ENCODE measurements at places on chromosomes 12 and 14. TPM values are rescaled to one million over a fixed set of nuclear protein-coding genes. Genes with fewer than 3 reads are reported as not detected.

Gene MAP1LC3B2
- 0.76 TPM for total RNA-seq

Gene MGAT4C
- total RNA-seq = not detected

Gene ACOT6
- total RNA-seq = not detected

Gene STAB2
- total RNA-seq = not detected

Gene ZNF219
- 68.3 TPM for total RNA-seq

Gene SYCP3
- total RNA-seq = not detected

Gene TPH2
- not detected for total RNA-seq

DNA sequence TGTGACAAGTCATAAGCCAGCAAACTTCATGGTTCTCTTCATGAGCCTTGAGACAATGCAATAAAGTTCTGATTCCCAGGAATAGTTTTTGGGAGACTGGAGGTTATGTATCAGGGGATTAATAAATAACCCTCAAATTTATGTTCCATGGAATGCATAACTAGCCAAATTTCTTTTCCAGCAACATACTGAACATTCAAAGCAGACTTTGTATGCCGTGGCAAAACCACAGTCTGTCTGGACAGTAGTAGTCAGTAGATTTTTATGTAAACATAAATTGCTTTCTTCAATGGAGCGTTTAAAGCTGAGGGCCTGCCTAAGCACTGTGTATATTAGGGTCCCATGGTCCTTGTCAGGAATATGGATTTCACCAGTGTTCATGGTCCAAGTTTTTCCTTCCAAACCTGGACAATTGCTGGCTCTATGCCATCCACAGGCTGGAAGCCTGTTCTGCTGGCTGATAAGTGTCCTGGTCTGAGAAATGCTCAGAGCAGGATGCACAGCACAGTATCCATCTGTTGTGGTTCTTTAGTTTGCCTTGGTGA is 144.9 kb downstream of the SRGAP1 start:
- no peak for DNase-seq

GRCh38 chr14:96614481-96614881 is 112.3 kb downstream of the PAPOLA start:
- no peak for DNase-seq

GRCh38 chr12:68867606-68868005 is 59.6 kb downstream of the MDM2 start:
- DNase-seq = no peak

GRCh38 chr12:100672075-100672592 is 98.7 kb downstream of the GAS2L3 start:
- DNase-seq = no peak

- DNase-seq = no peak
These were observed 436 bp downstream of the ASB2 start for GRCh38 chr14:93975791-93976476.

GRCh38 chr14:85529803-85530574 is at the start of gene FLRT2:
Gene FLRT2, plus strand, starts transcription at chr14:85530144. Its CDS starts 91,371 bp downstream, at chr14:85621515.
- no peak for DNase-seq

DNA sequence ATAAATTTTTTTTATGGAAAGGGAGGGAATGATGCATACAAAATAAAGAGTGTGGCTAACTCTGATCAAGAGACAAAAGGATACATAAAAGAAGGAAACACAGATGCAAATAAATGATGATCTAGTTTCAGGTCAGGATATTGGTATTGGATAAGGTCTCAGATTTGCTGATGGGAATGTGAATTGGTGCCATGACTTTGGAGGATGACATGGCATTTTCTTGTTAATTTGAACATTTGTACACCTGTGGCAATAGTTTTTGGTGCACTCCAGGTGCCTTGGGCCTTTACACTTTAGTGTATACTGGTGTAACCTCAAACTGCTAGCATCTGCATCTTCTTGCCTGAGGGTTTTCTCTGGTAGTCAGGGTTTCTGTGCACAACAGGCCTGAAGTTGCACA is 279.3 kb downstream of the TMEM121 start:
- DNase-seq = no peak

DNA sequence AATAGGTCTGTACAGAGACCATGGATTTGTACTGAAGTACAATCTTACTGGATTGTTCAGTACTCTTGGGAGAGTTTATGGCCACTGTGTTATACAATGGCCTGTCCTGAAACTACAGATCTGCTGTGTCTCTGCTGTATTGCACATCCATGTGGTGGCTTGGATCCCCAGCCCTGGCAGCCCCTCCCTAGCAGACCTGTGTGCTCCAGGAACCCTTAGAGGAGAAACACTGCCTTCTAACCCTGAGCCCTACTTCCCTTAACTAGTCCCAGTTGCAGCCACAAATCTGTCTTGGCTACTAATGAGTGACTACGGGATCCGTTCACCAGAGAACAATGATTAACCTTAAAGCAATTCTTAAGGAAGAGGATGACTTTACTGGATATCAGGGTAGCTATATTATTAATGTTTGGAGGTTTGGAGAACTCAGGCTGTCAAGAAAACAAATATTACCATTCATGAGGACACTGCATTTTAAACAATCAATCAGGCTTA is 27.7 kb downstream of the RNF34 start:
- DNase-seq = no peak

DNA sequence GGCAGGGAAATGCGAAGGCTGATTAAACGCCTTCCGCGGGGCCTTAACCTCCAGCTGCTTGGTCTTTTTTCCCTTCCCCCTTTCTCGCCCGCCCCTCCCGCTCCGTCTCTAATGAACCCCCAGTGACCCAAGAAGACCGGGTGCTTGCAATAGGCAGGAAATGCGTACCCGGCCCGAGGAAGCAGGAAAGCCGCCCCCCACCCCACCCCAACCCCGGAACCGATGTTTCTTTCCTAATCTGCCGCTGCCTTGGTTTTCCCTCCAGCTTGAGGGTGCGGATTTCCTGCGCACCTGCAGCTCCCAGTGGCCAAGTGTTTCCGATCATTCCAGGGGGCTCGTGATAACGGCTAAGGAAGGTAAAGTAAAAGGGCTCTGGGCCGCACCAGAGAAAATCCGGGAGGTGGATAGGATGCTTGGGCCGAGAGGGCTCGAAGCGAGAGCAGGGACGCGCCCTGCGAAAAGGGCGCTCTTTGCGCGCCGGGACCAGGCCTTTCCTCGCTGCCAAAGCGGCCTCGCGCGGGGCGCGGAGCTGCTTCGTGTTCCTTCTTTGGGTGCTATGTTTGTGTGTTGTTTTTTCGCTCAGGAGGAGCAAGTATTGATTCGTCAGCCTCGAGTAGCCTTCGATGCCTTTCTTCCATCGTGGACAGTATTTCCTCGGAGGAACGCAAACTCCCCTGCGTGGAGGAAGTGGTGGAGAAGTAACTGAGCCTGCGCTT is 983 bp downstream of the MYF6 start:
- DNase-seq = no peak

- no peak for DNase-seq
These were observed 10.4 kb upstream of the RMST start for GRCh38 chr12:97452230-97452629.

DNA sequence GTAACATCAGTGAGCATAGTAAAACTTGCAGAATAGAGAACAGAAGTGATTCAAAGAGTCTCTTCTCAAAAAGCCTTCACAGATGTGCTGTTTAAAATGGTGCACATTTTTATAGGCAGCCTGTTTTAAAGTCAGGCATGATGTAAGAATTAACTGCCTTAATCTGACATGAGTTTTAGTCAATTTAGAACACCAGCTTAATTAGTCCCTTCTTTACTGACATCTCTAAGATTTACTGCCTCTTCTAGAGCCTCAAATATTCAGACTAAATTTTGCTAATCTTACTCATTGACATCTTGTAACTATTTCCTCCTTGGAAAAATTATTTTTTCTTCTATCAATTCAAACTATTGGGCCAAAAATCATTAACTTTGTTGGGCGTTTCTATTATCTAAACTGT is 782.5 kb downstream of the C12orf50 start:
- no peak for DNase-seq

DNA sequence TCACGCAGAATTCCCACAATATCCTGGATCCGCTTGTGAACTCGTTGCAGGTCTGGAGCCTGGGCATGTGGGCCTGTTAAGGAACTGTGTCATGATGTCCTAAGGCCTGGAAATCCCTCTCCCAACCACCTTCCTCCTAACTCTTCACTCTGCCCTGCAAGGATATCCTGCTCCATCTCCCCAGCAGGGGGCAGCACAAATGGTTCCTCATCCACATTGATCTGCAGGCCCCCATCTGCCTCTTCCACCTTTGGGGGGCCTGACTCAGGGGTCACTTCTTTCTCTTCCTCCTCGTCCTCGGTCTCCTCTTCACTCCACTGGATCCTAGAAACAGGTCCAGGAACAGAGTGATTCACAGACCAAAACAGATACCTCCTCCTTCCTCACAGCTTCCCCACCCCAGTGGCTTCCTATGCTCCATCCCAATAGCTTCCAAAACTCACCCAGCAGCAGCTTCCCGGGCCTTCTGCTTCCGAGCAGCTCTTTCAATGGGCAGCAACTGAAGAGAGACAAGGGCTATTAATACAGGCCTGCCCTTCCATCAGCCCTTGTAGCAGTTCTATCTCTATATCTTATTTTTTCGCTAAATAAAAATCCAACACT is 4.5 kb downstream of the NOP2 start:
- DNase-seq = no peak

GRCh38 chr12:114697243-114697716 is 13.3 kb upstream of the TBX3 start:
- no peak for DNase-seq

DNA sequence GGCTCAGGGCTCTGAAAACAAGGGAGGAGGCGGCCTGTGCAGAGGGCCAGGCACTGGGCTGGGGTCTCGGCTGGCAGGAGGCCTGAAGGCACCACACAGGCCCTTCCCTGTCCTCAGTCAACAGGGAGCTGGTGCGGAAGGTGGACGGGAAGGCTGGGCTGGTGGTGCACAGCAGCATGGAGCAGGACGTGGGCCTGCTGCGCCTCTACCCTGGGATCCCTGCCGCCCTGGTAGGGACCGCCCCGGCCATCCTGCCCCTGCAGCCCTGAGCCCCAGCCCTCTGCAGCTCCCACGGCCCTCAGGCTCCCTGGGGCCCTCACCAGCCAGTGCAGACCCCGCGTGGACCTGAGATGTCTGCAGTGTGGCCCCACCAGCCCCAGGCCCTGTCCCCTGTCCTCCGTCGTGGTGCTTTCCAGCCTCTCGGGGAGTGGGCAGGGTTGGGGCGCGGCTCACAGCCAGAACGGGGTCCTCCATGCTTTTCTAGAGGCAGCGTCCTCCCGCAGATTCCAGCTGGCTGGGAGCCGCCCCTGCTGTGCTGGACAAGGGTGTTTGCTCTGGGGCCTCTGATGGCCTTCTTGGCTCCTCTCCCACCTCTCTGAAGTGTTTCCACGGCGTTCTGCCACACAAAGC is 18.1 kb downstream of the ASPG start:
- no peak for DNase-seq

- DNase-seq = no peak
These were observed 156.1 kb downstream of the PTCSC3 start for GRCh38 chr14:36020120-36021029.

DNA sequence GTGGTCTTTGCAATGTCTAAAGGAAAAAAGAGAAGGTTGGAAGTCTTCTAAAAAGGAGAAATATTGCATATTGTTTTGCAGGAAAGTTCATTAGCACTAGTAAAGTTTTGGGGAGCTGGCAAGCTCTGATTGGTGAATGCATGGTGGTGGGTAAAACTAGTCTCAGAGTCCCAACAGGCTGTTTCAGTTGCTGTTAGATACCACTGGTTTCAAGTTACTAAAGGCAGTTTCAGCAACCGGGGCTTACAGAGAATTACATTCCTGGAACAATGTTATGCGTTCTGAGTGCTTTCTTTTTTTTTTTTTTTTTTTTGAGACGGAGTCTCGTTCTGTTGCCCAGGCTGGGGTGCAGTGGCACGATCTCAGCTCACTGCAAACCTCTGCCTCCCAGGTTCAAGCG is 208.2 kb downstream of the EPS8 start:
- DNase-seq = no peak

DNA sequence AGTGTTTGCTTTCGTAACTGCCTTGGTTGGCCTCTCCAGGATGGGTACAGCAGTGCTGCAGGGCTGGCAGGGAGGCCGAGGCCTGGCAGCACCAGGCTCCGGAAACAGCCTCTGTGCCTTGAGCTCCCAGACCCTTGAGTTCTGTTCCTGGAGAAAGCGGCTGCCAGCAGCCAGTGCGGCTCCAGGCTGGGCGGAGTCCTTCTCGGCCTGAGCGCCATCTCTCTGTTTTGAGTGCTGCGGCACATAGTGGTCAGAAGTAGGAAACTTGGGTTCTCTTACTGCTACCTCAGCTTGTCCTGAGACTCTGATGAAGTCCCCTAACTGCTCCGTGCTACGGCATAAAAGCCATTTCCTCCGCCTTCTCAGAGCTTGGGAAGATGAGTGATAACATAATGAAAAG is 65.9 kb downstream of the KCNA1 start:
- no peak for DNase-seq

GRCh38 chr12:124456652-124457152 is 110.7 kb downstream of the NCOR2 start:
- peak; percentile 66 for DNase-seq

DNA sequence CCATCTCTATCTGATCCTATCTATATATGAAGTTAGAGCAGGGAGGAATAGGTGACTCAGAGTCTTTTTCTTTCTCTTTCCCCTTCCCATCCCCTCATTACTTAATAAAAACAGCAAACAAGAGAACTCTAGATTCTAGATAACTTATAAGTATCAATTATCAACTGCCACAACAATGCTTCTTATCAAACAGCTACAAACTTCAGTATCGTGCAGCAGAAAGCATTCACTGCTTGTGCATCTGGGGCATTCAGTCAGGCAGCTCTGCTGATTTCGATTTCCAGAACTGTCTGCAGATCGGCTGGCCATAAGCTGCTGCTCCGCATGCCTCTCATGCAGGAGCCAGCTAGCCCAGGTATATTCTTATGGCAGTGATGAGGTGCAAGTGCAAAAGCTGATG is 19.4 kb downstream of the A2ML1 start:
- DNase-seq = no peak

GRCh38 chr12:44858226-44858855 is 17.8 kb downstream of the NELL2 start:
- no peak for DNase-seq

DNA sequence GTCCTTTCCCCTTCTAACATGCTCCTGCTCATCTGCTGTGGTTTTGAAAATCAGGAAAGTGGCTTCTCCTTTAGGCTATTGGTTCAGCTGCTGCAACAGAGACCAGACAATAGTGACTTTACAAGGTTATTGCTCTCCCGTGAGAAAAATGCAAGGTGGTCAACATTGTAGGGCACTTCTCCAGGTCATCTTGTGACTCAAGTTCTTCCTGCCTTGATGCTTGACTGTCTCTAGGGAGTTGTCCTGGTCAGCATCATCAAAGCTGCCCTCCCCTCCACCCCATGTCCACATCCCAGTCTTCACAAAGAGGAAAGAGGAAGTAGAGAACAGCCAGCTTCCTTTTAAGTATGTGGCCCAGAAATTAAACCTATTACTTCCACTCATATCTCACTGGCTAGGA is 3.9 kb upstream of the TMEM63C start:
- DNase-seq = no peak

DNA sequence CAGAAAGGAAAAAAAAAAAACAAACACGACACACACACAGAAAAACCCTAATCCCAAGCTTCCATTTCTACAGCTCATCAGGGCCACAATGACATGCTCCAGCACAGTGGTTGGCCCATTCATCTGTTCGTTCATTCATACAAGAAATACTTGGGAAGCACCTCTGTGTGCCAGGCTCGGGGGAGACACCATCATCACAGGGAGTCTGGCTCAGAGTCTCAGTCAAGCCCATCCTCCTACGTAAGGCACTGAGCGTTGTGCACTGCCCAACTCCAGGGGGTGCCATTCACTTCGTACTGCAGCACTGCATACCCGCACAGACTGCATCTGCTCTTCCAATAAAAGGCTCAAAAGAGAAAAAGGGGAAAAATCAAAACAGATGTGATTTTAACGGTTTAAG is 15.3 kb downstream of the VPS37B start:
- DNase-seq = no peak

GRCh38 chr12:66111605-66112004 is 18.9 kb downstream of the LLPH start:
- DNase-seq = no peak

GRCh38 chr14:96713426-96713825 is 83.8 kb upstream of the VRK1 start:
- DNase-seq = no peak
